ENCODE measurements at places on chromosomes 1 and 21.

DNA sequence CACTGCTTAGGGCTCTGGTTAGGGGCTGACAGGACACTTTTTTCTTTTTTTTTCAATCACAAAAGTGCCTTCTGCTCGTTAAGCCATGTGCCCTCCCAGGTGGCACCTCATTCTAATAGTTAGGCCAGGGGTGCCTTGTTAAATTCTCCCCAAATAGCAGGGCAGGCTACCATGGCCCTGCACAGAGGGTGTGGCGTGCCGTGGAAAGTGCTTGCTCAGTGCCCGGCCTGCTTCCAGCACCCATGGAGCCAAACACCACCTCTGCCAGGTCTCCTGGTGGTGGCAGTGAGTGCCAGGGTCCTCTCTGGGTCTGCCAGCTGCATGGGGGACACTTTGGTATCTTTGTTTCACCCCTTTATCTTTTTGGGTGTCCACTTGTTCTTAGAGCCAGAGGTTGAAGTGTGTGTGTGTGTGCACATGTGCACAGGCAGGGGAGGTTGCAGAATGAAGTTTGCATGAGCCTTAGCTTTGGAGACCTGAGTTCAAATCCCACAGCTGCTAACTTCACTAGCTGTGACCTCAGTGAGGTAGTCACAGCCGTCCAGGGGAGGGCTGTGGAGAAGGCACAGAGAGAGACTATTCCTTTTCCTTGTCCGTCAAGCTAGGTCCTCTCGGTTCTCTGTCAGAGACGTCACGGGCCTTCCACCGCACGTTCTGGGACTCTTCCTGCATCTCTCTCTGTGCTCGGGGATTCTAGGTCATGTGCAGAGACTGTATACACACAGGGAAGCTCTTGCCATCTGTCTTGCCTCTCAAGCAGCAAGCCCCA is 39.9 kb upstream of the CSF3R start:
- no peak for DNase-seq

- no peak for DNase-seq
These were observed 15.3 kb upstream of the AHCYL1 start for GRCh38 chr1:109969146-109969829.

- peak; percentile 73 for DNase-seq
These were observed 563 bp upstream of the NFIA start for GRCh38 chr1:61081686-61082310.

DNA sequence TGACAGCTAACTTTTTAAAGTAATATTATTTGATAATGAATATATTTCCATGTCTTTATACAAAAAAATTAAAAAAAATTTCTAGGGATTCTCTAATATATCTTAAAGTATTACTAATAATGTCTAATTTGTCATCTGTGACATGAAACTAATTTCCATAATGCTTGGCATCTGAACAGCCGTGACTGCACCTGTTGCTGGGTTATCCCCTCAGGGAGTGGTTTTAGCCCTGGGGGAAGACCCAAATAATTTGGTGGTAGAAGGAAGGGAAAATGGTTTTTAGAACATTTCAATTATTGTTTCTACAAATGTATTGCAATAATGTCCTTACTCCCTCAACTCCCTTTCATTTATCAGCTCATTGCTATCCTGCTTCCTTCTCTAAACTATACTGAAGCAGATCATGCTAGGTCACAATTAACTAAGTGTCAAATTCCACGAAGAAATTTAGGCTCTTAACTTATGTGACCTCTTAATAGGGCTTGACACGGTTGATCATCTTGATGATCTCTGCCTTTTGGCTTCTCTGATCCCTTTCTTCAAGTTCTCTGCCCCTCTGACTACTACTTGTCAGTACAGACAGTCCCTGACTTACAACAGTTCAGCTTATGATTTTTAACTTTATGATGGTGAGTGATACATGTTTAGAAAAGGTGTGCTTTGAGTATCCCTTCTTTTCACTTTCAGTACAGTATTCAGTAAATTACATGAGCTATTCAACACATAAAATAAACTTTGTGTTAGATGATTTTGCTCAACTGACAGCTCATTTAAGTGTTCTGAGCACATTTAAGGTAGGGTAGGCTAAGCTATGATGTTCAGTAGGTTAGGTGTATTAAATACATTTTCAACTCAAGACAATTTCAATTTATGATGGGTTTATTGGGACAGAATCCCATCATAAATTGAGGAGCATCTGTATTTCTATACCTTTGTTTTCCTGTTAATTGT is 26.4 kb upstream of the DPH5 start:
- DNase-seq: no peak

DNA sequence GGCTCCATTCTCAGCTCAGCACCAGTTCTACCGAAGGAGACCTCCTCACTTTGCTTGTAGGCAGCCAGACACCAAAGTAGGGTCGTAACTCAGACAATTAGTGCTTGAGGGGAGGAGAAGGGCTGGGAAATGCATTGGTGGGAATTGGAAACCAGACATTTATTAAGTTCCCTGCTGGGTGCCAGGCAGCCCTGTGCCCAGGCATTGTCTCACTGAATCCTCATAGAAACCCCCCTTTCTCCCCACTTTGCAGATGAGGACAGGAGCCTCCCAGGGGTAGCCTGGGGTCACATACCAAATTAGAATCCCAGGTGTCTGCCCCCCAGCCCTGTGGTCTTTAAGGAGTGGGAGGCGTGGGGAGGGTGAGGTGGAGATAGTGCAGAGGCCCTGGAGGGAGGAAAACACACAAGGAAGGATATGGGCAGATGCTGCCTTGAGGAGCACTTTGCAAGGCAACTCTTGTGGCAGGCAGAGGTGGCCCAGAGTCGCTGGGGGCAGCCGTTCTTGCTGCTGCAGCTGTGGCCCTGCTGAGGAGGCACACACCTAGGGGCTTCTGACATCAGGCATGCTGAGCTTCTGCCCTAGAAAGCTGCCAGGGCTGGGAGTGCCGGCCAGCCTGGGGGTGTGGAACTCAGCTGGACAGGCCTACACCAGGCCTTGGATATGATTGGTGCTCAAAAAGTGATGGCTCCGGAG is 29.4 kb downstream of the CDK18 start:
- no peak for DNase-seq

Data from HAP-1 (cell line).